Thymus (tissue), 14 donors: ENCODE measurements at places on chromosomes 6 and 20.
A peak's percentile ranks its signal among the peaks of the same experiment; 100 is the strongest.

DNA sequence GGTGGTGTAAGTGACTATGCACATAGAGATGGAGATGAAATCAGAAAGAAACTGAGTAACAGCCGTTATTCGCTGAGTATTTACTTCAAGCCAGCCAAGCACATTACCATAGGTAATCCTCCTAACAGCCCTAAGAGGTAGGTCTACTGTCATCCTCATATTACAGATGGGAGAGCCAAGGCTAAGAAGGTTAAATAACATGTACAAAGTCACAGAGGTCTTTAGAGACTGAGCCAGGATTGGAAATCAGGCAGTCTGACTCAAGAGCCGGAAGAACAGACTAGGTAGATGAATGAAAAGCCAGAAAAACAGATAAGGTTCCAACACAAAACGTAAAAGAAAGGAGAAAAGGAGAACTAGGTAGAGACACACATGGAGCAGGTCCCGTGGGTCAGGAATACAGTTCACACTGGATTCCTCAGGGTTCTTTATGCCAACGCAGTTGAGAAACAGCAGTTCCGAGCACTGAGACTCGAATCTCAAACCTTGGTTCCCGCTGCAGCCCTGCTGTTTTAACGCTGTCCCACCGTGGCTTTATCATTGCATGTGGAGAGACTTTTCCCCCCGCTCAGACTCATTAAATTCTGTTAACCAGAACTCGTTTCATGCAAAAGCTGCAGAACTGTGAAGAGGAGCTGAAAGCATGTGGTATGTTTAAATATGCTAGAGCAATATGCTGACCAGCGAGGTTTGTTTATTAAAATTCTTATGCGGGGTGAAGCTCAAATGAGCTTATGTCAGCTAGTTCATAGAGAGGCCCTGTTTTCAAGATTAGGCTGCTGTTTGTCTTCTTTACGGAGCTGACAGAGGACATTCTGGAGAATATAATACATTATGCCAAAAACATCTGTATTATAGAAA lies 537.9 kb downstream of the CD83 start:
- DNase-seq = no peak

DNA sequence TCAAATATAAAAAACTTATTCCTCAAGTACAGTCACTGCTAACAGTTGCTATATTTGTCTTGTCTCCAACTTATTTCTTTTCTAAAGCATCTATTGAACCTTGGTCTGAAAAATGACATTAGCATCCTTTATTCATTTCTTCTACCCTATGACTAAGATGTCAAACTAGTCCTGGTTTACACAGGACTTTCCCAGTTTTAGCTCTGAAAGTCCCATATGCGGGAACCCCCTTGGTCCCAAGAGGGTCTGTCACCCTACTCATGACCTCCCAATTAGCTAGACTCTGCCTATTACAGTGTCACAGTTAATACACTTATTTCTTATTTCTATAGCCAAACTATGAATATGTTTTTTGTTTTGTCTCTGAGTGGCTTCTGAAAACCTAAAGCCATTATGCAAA lies 37.1 kb downstream of the PLEKHG1 start:
- no peak for DNase-seq

DNA sequence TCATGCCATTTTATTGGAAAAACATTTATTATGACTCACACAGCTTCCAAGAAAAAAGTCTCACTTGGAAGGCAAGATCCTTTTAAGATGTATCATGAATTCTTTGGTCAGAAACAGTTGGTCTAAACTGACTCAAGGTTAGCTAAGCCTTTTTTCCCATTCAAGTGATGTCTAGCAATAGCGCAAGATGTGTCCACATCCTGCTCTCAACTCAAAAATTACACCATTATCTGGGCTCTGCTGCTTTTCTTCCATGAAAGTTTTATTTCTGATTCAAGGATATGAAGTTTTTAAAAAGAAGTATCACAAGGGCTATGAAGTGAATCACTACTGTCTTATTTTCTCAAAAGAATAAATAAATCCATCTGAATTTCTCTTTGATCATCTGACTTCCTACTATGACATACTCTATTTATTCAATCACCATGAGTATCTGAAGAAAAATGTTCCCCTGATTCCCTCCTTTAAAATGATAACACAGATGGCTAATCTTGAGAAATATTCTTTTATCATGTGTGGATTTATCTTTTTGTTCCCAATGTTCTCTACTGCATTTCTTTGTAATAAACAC lies 139.2 kb downstream of the AHI1 start:
- no peak for DNase-seq

- peak; percentile 70 for DNase-seq
Measured at GRCh38 chr20:32672982-32673851, 524 bp downstream of the C20orf203 start.

DNA sequence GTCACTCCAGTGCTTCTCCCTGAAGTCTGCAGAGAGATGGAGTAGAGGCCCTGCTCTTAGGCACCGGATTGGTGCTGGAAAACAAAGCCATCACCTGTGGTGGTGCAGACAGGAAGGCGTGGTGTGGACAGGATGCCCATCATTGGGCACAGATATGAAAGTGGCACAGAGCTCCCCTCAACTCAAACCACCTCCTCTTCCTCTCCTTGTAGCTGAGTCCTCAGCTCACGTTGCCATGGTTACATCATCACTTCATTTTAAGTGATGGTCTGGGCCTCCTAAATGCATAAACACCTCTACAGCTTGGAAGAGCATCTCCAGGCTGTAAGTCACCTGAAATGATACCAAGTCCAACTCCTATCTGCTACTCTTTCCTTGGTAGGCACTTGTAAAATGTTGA lies 8.0 kb upstream of the RTF2 start:
- no peak for DNase-seq

DNA sequence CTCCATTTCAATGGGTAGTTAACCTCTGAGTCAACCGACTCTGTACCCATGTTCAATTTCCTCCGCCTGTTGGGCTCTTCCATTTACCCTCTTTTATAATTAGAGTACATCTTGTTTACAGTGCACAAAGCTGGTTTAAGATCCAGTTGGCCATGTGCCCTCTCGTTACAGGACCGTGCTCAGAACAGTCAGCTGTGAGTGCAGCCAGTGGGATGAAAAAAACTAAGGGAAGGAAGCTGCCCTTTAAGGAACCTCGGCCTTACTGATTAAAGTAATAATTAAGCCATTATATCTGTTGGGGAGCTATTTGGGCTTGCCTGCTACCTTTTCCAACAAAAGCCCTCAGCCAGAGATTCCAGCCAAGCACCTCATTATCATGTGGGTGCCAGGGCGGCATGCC lies 68.8 kb downstream of the TMEM170B start:
- DNase-seq = no peak

- DNase-seq = no peak
Measured at GRCh38 chr6:16684896-16685554, 76.2 kb downstream of the ATXN1 start.

- DNase-seq = no peak
Measured at GRCh38 chr6:50653253-50653652, 60.1 kb upstream of the TFAP2D start.

DNA sequence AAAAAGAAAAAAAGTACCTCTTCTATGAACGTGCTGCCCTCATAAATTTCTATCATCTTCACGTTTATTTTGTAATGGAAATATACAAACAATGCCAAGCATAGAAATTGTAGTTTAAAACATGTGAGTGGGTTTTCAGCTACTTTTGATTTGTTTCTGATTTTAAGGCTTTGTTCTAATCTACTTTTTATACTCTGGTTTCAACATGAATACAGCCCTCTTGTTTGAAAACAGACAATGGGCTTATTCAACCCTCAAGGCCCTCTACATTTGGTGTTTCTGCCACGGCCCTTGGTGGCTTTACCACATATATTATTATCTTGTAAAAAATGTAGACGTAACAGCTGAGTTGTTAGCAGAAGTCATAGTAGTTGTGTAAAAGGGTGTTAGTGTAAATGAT lies 153.9 kb downstream of the SOX4 start:
- DNase-seq = no peak

DNA sequence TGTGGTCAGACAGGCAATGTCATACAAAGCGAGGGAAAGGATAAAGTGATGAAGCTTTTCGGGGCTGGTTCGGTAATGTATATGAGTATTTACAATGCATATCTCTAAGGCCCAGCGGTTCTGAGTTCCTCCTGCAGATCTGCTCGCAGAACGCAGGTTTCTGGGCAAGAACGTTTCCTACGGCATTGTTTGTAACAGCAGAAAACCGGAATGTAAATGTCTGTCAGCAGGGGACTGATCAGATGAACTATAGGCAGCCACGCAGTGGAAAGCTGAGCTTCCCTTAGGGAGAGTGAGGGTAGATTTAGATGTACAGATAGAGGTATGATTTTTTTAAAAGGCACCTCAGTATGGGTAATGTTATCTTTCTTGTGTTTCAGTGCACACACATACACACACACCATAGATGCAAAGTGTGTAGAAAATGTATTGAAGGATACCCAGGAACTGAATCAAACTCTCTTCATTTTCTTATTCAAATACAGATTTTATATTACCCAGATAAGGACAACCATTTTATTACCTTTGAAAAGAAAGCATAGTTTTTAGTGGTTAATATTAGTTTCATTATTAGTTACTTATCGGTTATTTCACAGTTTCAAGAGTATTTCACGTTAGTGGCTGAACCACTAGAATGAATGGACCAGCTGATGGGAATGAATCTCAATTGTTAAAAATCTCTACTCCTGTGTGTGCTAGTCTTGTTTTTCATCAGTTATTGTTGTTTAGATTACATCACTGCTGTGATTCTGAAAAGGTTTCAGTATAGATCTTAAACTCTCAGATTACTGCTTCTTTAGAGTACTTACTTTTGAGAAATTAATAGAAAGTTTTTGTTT lies 56.2 kb downstream of the SNX9 start:
- DNase-seq = no peak

- no peak for DNase-seq
Measured at GRCh38 chr20:44004306-44004915, 89.8 kb downstream of the TOX2 start.

- no peak for DNase-seq
Measured at GRCh38 chr6:79173378-79173777, 61.1 kb downstream of the HMGN3 start.

GRCh38 chr20:40815156-40816038 lies 126.4 kb upstream of the MAFB start:
- no peak for DNase-seq

DNA sequence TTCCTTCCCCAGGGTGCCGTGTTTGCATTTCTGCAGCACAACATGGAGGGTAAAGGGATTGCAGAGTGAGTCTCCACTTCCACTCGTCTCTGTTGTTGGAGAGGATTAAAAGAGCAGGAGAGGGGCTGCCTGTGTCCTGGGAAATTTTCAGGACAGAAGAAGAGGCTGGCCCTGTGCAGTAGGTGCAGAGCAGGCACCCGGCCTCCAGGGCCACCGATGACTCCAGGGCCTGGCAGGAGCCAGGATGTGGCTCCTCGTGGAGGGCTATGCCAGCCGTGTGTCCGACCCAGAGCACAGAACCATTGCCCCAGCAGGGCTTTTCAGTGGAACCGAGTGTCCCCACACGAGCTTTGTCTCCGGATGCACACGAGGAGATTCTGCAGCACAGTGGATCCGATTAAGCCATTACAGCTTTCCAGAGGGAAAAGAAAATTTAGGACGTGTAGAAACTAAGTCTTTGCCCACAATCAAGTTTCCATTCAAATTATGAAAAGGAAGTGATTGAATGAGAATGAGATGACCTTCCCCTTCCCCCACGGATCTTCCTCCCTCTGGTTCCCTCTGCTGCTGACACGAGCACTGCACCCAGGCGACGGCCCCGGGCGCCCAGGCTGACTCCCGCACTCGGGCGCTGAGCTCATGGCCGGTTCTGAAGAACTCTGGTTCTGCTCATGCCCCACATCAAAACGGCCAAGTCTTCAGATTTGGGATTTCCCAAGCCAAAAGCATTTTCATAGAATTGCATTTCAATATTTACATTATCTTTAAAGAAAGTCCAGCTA lies 43.1 kb upstream of the UNC93A start:
- DNase-seq = no peak

GRCh38 chr20:34516247-34517113 lies at the start of gene DYNLRB1:
DYNLRB1 (plus strand) TSS chr20:34516422; CDS start chr20:34516459, 37 bp downstream.
- peak; percentile 98 for DNase-seq

DNA sequence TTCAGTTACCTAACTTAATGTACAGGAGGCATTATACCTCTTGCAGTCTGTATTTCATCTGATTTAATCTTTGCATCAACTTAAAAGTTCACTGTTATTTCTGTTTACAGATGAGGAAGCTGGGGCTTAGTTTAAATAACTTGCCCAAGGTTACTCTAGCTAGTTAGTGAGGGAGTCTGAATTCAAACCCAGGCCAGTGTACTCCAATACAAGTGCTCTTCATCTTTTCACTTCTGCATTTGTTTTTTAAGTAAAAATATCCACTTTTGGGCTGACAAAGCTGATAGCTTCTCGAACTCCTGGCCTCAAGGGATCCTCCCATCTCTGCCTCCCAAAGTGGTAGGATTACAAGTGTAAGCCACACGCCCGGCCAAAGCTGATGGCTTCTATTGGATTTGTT lies 23.6 kb downstream of the RREB1 start:
- DNase-seq = no peak

DNA sequence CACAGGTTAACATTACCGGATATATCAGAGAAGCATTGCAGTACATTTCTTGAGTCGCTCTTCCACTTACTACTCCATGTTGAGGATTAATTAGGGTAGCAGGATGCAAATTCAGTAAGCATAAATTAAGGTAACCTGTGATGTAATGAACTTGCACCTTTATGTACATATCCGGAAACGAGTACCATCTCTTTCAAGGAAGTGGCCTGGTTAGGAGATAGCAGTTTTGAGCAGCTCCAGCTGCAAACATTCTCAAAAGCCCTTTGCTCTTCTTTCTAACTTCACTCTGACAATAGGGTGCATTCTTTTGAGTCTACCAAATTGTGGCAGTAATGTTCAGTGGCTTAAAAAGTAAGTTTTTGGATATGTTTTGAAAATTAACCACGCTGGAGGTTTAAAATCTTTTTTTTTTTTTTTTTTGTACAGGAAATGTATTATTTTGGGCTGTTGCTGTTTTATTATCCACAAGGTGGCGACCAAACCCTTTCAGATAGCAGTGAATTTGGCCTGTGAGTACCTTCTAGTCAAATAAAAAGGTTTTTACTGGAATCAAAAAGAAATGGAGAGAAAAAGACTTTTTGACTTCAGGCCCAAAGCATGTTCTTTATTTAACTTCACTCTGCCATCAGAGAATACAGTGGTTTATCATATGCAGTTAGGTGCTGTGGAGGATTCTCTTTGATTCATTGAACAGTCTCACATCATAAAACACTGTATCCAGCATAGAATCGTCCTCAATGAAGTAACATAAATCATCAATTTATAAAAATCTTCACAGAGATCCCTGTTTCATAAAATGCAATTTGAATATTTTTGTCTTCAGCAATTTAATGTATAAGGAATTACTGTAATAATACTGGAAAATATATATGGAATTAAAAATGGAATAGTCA lies 8.9 kb downstream of the FAM217B start:
- DNase-seq = peak; percentile 57

- no peak for DNase-seq
Measured at GRCh38 chr20:44494266-44494665, 18.6 kb downstream of the TTPAL start.

DNA sequence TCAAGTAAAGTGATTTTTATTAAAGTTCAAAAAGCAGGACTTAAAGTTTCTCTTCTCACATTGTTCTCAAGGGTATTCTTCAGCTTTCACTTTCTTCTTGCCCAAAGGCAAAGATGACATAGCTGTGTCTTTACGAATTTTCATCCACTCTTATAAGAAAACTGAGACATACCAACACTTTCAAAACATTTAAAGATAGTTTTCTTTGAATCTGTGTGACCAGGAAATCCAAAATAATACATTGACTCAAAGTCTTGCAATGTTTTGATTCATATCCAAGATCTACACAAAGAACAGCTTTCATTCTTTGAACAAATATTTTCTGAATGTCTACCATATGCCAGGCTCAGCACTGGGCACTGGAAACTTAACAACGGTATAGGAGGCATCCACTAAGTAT lies 117.9 kb downstream of the SIM1 start:
- DNase-seq = no peak
